ENCODE measurements at places on chromosomes 5 and 9.

- DNase-seq: no peak
Observed at GRCh38 chr9:75962013-75962661, 71.7 kb downstream of the PCSK5 start.

GRCh38 chr5:171953860-171954701 is 52.4 kb downstream of the FBXW11 start:
- DNase-seq: peak; percentile 22

DNA sequence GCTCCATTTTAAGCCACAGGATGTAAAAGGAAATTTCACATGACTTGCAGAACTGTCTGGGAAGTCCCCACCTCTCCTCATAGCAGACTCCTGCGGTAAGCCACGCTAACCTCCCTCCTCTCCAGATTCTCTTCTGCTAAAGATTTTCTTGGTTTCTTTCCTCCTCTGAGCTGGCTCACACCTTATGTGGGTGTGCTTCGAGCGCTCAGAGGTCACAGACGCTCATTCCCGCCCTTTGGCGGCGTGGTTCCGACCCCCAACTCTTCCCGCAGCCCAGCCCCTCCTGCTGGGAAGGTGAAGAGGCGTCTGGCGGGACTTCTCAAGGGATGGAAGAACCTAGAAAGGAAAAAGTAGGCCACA is 32.9 kb upstream of the CDK20 start:
- no peak for DNase-seq

DNA sequence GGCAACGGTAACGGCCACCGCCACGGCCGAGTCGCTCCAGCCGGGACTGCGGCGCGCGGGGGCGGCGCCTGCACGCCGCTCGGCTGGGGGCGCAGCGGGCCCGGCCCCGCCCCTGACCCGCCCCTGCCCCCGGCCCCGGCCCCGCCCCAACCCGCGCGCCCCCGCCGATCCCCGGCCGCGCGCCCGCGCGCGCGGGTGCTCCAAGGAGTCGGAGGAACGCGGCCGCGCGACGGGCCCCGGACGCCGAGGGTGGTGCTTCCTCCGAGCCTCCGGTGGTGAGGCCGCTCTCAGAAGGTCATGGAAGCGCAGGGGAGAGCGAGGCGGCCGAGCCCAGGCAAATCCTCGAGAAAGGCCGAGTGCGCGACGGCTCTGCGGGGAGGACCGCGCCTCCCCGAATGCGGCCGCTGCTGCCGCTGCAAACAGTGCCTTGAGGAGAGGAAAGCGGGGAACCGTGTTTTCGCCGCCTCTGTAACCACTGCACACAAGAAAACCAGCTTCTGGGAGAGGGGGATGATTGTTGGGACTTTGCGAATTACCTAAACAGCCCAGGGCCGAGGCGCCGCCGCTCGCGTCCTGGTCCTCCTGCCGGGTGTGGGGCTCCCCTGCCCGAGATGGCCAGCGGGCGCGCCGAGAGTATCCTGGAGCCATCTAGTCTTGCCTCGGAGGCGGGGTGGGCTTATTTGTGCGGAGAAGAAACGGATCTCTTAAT is at the start of gene LIFR:
LIFR (minus strand) TSS at position 48 of the 709 bp plus-strand sequence. CDS start 25,999 bp downstream, outside the sequence.
- peak; percentile 59 for DNase-seq

DNA sequence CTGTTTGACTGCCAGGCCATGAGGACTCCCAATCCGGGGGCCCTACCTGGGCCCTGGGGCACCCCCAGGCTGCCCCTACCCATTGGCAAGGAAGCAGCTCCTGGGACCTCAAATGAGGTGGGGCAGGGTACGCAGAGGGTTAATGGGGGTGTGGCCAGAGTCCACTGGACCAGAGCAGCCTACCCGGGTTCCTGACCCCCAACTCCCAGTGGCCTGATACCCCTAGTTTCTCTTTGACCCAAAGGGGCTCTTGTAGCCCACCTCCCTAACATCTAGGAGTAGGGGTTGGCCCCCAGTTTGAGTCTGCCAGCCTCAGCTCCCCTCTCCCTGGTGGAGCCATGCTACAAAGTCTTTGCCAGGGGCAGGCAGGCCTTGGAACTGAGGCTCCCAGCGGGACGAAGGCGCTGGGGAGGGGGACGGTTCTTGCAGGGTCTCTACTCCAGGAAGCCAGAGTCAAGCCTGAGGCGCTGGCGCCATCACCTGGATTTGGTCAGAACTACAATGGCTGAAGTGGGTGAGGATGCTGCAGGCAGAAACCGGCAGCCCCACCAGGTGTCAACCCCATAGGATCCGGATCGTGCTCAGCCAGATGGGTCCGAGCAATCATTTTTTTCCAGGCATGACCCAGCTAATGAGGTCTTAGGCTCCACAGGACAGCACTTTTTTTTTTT is 8.4 kb upstream of the CERCAM start:
- no peak for DNase-seq

- no peak for DNase-seq
Observed at GRCh38 chr9:97855899-97856298, 2.9 kb downstream of the FOXE1 start.

DNA sequence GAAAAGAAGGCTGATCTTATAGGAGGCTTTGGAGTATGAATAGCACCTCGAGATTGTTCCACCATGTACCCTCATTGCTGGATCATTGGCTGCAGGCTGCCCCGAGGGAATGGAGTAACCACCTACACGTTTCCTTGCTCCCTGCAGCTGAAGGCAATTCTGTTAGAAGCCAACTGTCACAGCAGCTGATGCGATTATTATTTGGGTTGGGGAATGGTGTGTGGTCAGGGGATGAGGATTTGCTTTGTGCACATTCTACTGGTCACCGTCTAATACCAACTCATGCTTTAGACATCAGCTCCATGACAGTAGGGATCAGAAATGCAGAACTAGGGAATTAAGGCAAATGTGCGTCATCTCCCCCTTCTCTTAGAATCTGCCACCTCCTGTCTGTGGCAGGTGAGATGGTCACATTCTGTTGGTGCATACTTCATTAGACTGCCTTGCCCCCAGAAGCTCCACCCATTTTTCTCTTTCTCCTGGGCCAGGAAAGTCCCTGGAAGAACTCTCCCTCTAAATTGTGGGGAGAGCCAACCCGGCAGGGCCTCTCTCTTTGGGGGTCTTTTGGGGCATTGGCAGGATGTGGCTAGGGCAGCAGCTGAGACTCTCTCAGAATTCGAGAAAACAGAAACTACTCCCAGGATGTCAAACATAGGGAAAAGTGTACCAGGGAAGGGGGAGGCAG is 32.8 kb downstream of the NEUROG1 start:
- no peak for DNase-seq
